Activated gamma-delta T cell treated with Interleukin-2 at 50 U/mL for 16 hours (primary cell): ENCODE measurements at places on chromosomes 11 and 22.

DNA sequence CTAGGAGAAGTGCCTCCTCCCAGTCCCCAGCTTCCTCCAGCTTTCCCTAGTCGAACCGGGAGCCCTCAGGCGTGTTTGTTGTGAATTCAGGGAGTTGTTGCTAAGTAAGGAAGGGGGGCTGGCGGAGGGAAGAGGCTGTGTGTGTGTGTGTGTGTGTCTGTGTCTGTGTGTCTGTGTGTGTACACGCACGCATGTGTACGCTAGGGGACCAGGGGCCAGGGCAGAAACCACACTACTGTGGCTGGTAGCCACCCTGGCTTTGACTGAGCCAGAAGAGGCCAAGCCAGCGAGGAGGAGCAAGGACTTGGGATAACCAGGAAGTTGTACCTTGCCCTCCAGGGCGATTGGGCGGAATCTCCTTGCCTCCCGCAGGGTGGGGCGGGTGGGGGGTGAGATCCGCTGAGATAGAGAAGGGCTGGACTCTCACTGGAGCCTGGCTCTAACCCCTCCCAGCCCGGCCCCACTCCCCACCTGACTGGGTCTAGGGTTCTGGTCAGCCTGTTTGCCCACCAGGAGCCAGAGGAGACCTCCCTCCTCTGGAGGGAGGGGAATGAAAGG lies 7.5 kb downstream of the BCL9L start:
- DNase-seq = peak; percentile 47

DNA sequence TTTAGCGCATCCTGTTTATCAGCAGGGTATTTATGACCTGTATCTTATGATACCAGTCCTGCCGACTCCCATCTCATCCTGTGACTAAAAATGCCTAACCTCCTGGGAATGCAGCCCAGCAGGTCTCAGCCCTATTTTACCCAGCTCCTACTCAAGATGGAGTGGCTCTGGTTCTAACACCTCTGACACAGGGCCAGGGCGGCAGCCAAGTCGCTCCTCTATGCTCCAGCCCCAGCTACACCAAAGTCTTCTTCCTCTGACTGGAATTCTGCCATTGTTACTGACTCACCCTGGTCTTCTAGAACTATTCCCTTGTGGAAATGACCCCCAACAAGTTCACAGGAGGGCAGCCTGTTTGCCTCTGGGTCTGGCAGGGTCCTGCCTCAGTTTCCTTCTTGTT lies 7.9 kb upstream of the C1QTNF6 start:
- DNase-seq = no peak

DNA sequence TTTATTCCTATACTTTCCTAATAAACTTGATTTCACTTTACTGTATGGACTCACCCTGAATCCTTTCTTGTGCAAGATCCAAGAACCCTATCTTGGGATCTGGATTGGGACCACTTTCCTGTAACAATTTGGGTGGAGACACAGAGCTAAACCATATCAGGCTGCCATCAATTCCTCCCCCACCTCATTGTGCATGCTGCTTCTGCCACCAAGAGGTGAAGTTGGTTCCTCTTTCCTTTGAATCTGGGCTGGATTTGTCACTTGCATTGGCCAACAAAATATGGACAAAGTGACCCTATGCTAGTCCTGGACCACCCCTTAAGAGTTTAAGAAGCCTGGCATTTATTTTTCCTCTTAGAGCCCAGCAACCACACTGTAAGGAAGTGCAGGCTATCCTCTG lies 39.4 kb upstream of the CEP295 start:
- no peak for DNase-seq

DNA sequence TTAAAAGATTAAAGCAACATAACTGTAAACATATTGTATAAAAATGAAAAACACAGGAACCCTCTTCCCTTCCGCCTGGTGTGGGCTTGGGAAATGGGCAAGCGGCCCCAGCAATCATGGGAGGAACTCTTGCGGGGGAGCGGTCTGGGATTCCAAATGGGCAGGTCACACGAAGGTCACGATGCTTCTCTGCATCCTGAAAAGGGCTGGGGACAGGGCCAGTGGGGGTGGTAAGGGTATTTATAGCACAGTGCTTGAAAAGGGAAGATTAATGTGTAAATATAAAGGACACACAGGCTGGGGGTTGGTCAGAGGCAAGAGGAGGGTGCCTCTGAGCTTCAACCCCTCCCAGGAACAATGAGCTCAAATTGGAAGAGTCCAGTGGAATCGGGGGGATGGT lies 46.9 kb upstream of the OR4B1 start:
- no peak for DNase-seq

DNA sequence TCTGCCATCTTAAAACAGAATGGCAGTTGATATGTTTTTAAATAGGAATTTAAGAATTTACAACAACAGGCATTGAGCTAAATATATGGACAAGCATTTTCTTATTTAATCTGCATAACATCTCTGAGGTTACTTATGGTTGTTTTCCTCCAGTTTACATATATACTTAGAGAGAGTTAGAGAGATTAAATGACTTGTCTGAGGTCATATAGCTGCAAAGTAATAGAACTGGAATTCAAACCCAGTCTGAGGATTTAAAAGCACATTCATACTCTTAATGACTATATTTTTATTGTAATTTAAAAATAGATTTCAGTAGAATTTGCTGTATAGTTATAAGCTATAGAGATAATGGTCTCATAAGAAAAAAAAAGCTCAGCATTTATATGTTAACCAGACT lies 81.4 kb upstream of the GRIK4 start:
- DNase-seq = no peak

GRCh38 chr11:17443423-17443822 lies 33.2 kb downstream of the ABCC8 start:
- no peak for DNase-seq

DNA sequence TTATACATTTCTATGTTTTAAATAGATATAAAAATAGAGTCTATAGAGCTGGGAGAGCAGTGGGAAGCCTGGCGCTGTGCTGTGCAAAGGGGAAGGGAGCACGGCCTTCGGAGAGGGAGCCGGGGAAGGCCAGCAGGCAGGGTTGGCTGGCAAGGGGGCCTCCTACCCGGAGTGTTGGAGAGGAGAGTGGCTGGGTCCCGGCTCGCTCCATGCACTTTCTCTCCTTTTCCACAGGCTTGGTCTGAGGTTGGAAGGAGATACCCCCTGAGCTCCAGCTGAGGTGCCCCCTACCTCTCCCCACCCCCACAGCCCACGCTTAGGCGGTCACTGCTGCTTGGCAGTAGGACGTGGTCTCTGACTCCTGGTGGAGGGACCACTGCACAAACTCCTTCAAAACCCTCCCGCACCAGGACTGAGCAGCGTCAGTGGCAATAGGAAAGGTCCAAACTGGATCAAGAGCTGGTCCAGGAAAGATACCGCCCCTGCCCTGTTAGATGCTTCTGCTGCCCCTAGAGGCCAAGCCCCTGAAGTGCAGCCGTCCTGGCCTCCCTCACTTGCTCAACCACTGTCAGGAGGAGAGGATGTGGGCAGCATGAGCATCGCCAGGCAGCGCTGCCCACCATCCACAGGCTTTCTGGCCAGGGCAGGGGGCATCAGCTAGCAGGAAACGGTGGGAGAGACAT lies 52.9 kb downstream of the SYT13 start:
- DNase-seq = peak; percentile 52

- no peak for DNase-seq
These were observed 46.6 kb upstream of the LIN7C start for GRCh38 chr11:27553186-27553585.

- DNase-seq = no peak
These were observed 81.5 kb downstream of the TRMU start for GRCh38 chr22:46416891-46417580.

DNA sequence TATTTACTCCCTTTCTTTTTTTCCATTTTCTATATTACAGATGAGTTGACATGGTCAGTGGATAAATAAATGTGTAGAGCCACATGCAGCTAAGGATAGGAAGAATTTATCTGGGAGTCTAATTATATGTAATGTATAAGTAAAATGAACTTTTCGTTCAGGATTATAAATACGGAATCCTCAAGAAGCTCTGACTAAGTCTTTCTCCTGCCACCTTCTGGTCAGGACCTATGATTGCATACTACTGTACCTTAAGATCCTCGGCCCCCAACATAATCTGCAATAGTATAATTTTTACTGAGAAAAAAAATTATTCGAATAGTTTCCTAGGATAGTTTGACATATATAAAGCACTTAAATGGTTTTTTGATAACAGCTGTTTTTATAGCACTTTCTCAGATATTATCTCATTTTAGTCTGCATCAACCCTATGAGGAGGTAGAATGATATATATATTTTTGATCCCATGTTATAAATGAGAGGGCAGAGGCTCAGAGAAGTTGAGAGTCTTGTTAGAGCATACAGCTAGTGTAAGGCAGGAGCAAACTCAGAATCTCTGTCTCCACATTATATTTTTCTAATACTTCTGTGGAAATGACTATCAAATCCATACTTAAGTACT lies 36.1 kb downstream of the CCDC90B start:
- DNase-seq = no peak

- no peak for DNase-seq
These were observed 22.0 kb upstream of the MYRF start for GRCh38 chr11:61730240-61730994.

- DNase-seq = no peak
These were observed 92.3 kb upstream of the TEAD1 start for GRCh38 chr11:12581923-12582322.

GRCh38 chr11:76724171-76724768 lies 53.7 kb upstream of the LRRC32 start:
- DNase-seq = no peak

DNA sequence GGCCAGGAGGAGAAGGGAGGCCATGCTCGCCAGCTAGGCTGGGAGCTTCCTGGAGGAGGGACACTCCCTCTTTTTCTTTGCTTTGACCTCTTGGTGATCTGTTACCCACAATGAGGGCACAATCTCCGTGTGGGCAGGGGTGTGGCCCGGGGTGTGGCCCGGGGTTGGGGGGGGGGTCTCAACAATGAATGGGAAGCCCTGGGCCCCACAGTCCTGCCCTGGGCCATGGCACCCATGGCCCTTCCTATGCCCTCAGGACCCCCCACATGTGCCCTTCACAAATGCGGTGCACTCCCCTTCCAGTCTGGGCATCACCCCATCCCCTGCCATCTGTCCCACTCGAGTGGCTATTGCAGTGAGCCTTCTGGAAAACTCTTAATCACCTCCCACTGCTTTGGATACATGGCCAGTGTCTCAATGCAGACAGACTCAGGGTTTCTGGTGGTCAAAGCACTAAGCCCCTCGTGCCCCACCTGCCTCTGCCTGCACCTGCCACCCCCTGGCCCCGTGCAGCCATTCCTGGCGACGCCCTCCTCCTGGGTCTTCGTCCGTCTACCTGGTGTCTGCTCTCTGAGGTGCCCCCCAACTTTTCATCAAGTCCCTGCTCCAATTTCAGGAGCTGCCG lies 611.3 kb downstream of the TBC1D22A start:
- DNase-seq = no peak

DNA sequence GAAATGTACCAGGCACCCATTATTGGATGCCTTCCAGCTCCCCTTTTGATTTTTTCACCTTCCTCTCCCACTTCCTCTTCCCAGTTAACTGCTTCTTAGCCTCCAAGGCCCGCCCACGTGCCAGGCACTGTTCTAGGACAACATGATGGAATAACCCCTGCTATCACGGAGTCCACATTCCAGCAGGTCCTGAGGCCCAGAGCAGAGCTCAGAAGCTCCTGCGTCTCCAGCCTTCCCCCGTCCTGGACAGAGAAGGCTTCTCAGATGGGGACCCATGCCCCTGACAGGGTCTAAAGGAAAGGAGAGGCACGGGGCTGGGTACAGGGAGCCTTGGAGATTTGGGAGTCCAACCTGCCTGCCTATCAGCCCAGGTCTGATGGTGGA lies 29.1 kb downstream of the TRIM29 start:
- no peak for DNase-seq

- DNase-seq = peak; percentile 88
These were observed 48.2 kb downstream of the MORC2 start for GRCh38 chr22:30920407-30920806.

DNA sequence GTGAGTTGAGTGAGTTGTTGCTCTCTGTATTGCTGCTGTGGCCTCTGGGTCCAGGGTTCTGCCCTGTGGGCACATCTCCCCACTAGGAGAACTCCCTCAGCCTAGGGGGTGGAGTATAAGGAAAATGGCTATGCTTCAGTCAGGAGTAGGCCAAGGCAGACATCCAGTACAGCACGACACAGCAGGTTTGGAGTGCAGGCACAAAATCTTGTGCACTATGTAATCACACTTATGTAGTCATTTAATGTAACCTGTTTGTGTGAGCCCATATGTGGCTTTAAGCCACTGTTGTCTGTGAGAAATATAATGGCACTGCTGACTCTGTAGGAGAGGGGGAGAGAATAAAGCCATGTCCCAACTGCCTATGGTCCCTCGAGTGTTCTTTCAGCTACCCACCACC lies 90.1 kb downstream of the CCDC83 start:
- DNase-seq = no peak

DNA sequence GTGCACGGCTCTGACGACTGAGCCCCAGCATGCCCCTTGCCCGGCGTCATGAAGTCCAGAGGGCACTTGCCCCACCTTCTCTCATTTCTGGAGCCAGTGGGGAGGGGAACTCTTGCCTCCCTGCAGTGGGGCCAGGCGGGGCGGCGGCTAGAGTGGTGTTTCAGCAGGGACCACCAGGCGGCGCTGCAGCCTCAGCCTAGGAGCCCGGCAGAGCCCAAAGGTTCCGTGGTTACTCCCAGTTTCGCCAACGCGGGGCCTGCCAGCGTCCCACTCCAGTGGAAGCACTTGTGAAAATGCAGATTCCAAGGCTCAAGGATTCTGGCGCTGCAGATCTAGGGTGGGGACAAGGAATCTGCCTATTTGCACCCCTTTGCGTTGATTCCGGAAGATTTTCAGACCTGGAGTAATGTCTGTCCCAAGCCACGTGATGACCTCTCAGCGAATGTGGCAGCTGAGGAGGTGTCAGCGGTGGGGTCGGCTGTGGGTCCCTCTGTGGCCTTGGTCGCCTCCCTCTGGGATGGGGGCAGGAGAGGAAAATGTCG lies 55.7 kb downstream of the CD82 start:
- peak; percentile 42 for DNase-seq

- DNase-seq = no peak
These were observed 1.2 kb upstream of the MICALL1 start for GRCh38 chr22:37904572-37905533.

- no peak for DNase-seq
These were observed 31.2 kb downstream of the OTOG start for GRCh38 chr11:17578296-17578695.

- no peak for DNase-seq
These were observed 7.7 kb upstream of the OMP start for GRCh38 chr11:77094841-77095365.

DNA sequence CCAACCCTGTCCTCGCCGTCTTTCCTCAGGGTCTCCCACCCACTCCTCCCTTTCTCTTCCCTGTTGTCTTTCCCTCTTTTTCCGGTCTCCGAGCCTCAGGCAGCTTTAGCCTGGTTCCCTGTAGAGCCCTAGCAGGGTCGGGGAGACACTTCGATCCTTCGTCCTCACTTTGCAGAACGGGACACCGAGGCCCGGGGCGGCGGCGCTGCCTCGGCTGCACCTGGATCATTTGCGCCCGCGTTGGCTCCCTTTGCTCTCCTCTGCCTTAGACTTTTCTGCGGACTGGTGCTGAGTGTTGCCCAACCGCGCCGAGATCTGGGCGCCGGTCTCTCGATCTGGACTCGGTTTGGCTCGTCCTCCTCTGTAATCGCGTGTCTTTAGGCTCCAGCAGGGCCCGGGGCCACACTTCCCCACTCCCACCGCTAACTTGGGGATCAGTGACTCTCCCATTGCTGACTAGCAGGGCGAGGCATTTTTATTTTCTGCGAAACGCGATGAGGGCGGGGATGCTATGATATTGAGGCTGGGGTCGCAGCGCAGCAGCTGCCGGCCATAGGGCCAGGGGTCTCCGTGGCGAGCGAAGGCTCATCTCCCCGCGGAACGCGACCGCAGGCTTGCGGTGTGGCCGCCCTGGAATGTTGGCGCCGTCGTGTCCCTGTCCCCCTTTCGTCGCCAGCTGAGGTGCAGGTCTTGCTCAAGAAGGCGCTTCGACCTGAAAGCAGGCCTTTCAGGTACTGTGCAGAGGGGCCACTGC lies 1.6 kb upstream of the E2F8 start:
- no peak for DNase-seq
